ENCODE measurements at places on chromosomes 1 and 21. TPM values are rescaled to one million over a fixed set of nuclear protein-coding genes. Genes with fewer than 3 reads are reported as not detected.

CENPS gene
- total RNA-seq = 20.0 TPM

STMN1 gene
- total RNA-seq = 630 TPM

FALEC gene
- total RNA-seq = not detected

C1orf116 gene
- not detected for total RNA-seq

RXRG gene
- total RNA-seq = not detected

KPRP gene
- total RNA-seq = not detected

FCRL5 gene
- total RNA-seq = not detected

MYOM3 gene
- not detected for total RNA-seq

RGS4 gene
- total RNA-seq = not detected

UTS2 gene
- not detected for total RNA-seq

BSDC1 gene
- total RNA-seq = 32.1 TPM

TNFRSF18 gene
- 375 TPM for total RNA-seq

FAM167B gene
- total RNA-seq = 0.68 TPM

SLC25A34 gene
- total RNA-seq = 0.92 TPM

AADACL4 gene
- total RNA-seq = not detected

NAV1 gene
- total RNA-seq = 2.6 TPM

ACTA1 gene
- not detected for total RNA-seq

SLC37A1 gene
- total RNA-seq = 21.1 TPM

- no peak for DNase-seq
Measured at GRCh38 chr1:44654621-44655187, 19.6 kb downstream of the TMEM53 start.

GRCh38 chr1:30023339-30024022 lies 699.9 kb downstream of the MATN1 start:
- DNase-seq = no peak

GRCh38 chr1:21534674-21535378 lies 25.6 kb downstream of the ALPL start:
- no peak for DNase-seq

GRCh38 chr1:67766141-67766978 lies 66.9 kb downstream of the GNG12 start:
- DNase-seq = peak; percentile 54

- no peak for DNase-seq
Measured at GRCh38 chr1:76433526-76433925, 359.0 kb downstream of the ST6GALNAC3 start.

GRCh38 chr1:230351514-230351913 lies 74.6 kb downstream of the PGBD5 start:
- DNase-seq = no peak

- no peak for DNase-seq
Measured at GRCh38 chr21:45309987-45310381, 22.3 kb upstream of the POFUT2 start.

- no peak for DNase-seq
Measured at GRCh38 chr1:98398649-98399048, 262.9 kb upstream of the SNX7 start.

- DNase-seq = peak; percentile 30
Measured at GRCh38 chr1:204623894-204624361, 61.6 kb downstream of the LRRN2 start.

- no peak for DNase-seq
Measured at GRCh38 chr1:193143285-193143684, 21.5 kb downstream of the CDC73 start.

GRCh38 chr1:5980314-5981008 lies 11.8 kb downstream of the NPHP4 start:
- no peak for DNase-seq

DNA sequence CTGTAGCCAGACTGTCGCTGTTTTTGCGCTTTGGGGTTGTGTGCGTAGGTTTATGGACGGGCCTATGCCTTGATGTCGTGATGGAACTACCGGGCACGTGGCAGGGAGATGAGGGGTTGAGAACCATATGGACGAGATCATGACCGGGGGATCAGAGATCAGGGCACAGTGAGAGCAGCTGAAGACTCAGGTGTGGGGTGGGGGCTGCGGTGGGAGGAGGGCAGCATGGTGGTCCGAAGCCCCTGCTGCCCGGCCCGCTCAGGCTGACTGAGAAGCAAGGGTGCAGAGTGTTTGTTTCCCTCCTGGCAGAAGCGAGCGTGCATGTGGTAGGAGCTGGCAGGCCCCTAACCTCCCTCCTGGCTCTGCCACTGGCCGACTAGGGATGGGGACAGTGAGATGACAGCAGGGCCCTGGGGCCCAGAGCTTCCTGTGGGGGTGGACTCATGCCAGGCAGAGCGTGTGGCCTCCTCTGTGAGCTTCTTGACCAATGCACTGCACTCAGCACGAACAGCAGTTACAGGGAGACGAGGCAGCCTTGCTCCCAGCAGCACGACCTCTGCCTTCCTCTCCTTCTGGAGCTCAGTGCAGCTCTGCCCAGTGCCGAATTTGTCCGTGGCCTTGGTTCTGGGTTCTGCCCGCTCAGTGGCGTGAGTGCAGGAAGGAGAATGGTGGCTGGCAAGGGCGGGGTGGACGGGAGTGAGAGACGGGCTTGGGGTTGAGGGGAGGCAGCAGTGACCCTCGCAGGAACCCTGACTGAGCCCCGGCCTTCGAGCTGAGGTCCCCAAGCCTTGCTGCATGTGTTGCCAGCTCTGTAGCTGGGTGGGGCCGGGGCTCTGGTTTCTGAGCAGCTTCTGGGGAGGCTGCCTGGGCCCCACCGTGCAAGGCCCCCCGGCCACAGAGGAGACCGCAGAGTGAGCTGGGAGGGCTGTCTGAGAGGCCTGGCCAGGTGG lies 22.2 kb upstream of the LRRC3 start:
- no peak for DNase-seq

- DNase-seq = no peak
Measured at GRCh38 chr1:160905617-160905989, 20.6 kb upstream of the ITLN1 start.

DNA sequence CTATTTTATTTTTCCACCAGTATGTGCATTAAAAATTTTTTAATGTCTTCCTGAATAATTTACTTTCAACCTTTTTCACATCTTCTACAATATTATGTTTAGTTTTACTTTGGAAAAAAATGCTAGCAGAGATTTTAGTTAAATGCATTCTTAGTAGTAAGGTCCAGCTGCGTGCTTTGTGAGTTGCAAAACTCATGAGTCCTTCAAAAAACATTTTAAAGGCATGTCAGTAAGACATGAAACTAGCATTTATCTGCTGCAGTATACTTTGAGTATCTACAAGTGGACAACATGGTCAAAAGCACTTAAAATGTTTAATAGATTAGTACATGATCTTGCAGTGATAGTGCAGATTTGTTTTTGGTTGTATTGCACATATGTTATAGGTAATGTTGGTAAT lies 139.0 kb downstream of the HS2ST1 start:
- no peak for DNase-seq

DNA sequence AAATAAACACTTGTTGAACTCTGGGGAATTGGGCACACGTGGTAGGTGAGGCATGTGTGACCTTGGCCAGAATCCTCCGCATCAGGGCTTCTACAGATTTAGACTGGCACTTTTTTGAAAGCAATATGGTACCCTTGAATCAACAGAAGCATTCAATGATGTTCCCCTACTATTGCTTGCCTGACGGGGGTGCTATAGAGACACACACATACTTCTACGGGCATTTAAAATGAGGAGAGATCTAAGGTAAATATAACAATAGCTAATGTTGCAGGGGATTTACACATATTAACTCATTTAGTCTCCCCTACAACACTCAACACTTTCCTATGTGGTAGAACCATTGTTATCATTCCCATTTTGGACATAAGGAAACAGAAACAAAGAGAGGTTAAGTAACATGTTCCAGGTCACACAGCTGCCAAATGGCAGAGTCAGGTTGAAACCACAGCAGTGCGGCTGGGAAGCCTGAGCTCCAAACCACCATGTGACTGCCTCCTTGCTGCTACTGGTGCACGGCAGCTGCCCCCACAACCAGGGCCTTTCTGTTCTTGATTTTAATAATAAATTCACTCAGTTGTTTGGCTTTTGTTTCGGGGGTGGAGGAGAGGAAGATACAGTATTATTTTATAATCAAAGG lies 147.4 kb downstream of the ZNF281 start:
- DNase-seq = peak; percentile 62

GRCh38 chr1:226569879-226570547 lies 21.4 kb downstream of the STUM start:
- DNase-seq = peak; percentile 21

DNA sequence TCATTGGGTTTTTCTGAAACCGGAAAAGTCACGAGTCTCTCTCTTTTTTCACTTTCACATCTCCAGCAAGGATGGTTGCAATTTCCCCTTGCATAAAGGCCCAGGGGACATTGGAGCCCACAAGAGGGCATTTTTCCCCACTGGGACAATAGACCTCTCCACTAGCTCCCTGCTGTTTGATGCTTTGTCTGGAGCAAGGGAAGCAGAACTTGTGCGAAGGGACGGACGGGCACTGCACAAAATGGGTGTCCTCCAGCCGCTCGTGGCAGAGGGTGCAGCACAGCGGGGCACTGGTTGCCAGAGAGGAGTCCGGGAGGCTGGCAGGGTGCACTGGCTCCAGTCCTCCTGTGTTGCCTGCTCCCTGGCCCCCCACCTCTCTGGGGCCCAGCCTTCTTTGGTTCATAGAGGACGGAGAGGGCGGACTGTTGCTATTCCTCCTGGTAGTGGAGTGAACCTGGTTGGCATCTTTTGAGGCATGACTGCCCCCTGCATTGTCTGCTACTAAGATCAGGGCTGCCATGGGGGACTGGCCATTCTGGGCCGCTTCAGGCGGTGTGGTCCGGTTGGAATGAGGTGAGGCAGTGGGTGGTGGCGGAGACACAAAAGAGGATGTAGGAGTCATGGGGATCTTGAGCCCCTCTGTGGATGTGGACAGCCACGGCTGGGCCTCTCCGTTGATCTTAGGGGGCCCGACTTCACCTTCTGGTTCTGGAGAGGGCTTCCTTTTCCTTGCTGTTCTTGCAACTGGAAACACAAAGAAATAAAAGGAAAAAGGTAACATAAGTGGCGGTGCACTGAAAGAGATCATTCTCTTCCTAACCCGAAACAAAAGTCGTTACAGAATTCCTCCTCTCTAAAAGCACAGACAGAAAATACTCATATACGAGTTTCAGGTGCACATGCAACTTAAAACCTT lies 2.6 kb downstream of the IRF2BP2 start:
- DNase-seq = peak; percentile 40

DNA sequence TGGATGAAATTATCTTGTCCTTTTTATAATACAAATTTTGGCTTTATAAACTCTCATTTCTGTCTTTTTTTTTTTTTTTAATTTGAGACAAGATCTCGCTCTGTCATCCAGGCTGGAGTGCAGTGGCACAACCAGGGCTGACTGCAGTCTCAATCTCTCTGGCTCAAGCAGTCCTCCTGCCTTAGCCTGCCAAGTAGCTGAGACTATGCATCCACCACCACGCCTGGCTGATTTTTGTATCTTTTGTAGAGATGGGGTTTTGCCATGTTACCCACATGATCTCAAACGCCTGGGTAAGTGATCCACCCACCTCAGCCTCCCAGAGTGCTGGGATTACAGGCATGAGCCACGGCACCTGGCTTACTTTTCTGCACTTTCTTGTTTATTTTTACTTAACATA lies 7.5 kb downstream of the TOR1AIP1 start:
- DNase-seq = no peak

DNA sequence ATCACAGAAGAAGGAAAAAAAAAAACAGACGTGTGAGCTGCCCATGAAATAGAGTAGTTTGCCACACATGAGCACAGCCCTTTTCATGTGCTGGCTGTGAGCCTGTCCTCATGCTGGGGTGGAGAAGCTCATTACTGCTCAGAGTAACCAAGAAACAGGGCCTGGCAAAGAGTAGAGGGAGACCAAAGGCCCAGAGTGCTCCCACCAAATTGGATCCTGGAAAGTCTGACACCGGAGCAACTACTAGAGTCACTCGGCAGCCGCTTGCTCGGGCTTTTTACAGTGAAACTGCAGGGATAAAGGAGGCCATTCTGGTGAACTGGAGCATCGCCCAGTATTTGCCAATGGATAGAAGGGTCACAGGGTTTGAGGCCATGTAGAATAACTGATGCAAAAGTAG lies 64.4 kb upstream of the BARHL2 start:
- DNase-seq = no peak

DNA sequence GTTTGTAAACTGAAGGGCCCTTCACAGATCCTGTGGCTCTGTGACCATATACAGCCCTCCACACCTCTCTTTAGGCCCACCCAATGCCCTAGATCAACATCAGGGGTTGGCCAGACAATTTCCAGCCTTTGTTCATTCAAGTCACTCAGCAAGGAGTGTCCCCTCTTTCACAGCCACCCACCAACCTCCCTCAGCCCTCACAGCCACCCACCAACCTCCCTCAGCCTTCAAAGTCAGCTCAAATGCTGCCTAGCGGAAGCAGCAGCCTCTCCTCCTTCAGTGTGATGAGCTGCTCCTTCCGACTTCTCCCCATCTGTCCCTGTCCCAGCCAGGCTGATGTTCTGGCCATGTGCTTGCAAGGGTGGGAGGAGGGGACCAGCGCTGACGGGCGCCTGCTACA lies 71.4 kb downstream of the DMRTB1 start:
- no peak for DNase-seq

DNA sequence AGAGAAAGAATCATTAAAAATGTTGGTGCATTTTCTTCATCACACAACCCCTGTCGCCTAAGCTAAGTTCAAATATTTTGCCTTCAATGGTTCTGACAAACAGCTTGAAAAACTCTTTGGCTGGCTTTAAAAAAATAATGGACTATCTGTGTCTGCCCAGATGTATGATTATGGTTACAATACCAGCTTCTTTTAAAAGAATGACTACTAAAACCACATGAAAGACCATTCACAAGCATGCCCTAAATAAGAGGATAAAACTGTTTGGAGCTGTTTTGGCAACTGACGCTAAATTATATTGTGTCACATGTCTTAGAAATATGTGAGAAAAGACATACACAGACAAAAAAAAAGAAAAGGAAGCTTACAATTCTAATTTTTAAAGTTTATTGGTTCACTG lies 23.7 kb upstream of the PLPPR4 start:
- DNase-seq = no peak

- DNase-seq = no peak
Measured at GRCh38 chr1:78408192-78408591, 82.6 kb upstream of the PTGFR start.

DNA sequence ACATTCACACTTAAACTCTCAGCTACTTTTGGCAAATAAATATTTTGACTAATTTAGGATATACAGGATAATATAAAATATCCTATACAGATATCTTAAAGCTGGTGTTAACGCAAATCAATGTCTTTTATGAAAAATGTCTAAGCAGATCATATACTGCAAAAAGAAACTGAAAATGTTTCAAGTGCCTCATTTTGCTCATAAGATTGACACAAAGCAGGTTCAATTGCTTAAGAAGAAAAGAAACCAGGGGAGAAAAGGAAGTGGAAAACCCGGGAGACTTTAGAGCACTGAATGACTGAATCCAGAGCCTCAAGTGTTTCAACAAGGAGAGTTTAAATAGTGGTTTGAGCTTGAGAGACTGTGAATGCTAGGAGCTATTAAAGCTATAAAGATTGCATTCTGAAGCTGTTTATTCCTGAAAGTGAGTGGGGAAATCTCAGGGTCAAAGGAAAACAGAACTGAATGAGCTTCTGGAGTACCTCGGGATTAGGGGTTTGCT lies 1943.0 kb downstream of the MRPL39 start:
- no peak for DNase-seq

GRCh38 chr1:230542681-230543080 lies 99.6 kb upstream of the COG2 start:
- no peak for DNase-seq

All from activated CD4-positive, alpha-beta memory T cell treated with anti-CD3 and anti-CD28 coated beads for 36 hours (primary cell).